ENCODE measurements at places on chromosomes 7 and 10.

- DNase-seq: no peak
Observed at GRCh38 chr10:17247210-17247609, 19.2 kb downstream of the VIM start.

GRCh38 chr10:12540341-12540781, 191.0 kb downstream of the CAMK1D start:
- no peak for DNase-seq

- no peak for DNase-seq
Observed at GRCh38 chr10:58666024-58666423, 153.4 kb downstream of the BICC1 start.

- peak; percentile 44 for DNase-seq
Observed at GRCh38 chr10:103685880-103686669, 169.3 kb downstream of the SH3PXD2A start.

DNA sequence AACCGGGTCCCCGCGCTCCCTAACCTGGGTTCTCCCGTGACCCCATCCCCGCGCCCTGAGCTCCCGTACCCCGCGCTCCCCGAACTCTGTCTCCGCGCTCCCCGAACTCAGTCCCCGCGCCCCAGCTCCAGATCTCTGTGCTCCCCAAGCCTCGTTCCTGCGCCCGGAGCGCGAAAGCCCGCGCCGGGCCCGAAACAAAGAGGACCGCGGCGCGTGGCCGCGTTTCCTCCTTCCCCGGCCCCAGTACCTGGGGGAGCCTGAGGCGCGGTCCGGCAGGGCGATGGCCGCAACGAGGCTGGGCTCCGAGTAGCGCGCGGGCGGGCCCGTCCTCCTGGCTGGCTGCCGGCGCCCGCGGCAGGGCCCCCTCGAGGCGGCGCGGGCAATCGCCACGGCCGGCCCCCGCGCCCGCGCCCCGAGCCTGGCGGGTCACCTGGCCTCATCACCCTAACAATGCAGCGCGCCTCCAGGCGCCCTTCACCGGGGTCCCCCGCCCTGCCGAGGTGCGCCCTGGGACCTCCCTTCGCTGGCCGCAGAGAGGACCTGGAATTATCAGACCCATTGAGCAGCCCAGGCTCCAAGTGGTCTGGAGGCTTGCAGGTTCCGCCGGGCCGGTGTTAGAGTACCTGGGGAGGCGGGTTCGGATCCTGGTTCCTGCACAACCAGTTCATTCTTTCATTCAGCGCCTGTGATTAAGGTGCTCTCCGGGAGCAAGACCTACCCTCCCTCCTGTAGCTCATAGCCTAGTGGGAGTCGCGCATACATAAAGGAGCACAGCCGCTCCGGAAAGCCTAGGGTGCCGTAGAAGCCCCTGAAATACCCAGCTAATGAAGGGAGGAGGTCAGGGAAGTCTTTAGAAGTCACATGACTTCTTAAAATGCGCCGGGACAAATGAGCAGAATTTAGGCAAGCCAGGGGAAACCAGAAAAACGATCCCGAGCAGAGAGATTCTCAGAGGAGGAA, at the start of gene TNS3:
Gene TNS3 (minus strand): TSS at position 308 of the 960 bp plus-strand sequence. CDS start 142,475 bp downstream, outside the sequence.
- DNase-seq: peak; percentile 60

DNA sequence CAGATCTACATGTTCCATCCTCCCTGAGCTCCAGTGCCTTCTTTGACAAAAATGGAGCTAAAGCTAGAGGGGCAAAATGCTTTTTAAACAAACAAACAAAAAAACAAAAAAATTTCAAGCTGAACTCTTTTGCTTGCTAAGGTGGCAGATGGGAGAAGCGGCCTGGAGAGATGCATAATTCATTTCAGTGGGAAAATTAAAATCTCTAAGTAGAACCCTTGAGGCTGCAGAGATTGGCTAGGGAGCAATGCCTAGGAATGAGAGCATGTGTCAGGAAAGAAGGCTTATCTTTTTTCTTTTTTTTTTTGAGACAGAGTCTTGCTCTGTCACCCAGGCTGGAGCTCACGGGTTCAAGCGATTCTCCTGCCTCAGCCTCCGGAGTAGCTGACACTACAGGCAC, 46.4 kb upstream of the SAMD8 start:
- no peak for DNase-seq

DNA sequence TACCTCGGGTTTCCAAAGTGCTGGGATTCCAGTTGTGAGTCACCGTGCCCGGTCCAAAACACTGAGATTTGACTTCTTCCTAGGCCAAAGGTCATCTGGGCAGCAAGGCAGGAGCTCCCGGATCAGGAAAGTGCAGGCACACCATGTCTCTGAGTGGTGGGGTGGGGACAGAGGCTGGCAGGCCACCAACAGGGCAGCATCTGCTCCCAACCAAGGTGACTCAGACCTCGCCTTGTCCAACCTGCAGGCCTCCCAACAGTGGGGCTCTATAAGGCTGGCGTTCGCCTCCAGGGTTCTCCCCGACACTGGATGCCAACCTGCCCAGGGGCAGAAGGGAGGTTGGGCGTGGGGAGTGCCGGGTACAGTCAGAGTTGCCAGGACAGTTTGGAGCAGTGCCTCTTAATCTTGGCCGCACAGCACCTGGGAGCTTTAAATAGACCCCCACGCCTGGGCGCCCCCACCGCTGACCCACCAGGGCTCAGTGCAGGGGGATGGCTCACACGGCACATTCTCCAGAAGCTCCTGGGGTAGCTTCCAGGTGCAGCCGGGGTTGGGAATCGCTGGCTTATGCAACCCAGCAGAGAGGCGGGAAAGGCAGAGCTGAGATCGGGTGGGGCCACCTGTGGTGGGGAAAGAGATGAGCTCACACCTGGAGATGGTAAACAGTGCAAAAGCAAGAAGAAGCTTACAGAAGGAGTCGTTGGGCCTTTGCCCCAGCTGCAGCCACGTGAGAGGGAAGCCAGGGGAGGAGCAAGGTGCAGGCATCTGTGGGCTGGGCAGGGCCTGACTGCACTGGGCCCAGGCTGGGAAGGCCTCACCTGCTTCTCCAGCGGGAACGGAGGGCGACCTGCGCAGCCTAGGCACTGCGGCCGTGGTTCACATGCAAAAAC, 10.9 kb downstream of the CALML5 start:
- no peak for DNase-seq

DNA sequence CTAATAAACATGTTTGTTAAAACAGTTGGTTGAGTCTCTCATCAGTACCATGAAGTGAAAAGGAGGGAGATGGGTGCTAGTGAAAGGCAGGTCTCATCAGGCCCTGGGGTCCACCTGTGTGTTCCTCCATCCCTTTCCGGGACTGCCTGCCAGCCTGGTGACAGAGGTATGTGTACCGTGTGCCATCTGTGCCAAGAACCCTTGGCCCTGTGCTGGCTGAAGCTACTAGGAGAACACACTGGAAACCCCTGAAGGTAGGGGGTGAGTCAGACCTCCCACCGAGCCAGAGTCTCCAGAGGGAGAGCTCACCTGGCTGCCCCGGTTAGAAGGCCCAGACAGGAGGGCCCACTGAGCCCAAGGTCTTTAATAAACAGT, 2.3 kb downstream of the DDIT4 start:
- DNase-seq: peak; percentile 50

GRCh38 chr7:69670701-69671100, 72.4 kb downstream of the AUTS2 start:
- no peak for DNase-seq

GRCh38 chr7:143408252-143408685, 387 bp downstream of the EPHA1 start:
- DNase-seq: no peak

DNA sequence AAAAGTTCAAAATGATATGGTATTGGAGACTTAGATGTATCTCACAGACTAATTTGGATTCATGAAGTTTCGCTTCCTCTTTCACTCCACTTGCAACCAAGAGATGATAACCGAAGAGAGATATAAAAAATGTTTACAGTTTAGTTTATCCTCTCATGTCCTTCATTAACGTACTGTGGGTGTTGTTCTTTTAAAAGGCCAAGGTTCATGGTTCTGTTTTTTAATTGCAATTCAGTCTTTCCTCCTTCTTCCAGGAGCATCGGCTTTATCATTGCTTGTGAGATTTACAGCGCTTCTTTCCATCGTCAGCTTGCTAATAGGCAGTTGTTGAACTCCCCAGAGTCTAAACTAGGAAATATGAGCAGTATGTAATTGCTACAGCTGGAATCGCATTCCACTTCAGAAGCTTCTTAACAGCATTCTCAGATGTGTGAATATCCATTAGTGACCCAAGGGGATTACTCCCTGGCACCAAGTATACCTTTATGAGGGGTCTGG, 75.9 kb upstream of the HGF start:
- DNase-seq: no peak

- DNase-seq: no peak
Observed at GRCh38 chr10:12332572-12333379, 16.6 kb upstream of the CAMK1D start.

DNA sequence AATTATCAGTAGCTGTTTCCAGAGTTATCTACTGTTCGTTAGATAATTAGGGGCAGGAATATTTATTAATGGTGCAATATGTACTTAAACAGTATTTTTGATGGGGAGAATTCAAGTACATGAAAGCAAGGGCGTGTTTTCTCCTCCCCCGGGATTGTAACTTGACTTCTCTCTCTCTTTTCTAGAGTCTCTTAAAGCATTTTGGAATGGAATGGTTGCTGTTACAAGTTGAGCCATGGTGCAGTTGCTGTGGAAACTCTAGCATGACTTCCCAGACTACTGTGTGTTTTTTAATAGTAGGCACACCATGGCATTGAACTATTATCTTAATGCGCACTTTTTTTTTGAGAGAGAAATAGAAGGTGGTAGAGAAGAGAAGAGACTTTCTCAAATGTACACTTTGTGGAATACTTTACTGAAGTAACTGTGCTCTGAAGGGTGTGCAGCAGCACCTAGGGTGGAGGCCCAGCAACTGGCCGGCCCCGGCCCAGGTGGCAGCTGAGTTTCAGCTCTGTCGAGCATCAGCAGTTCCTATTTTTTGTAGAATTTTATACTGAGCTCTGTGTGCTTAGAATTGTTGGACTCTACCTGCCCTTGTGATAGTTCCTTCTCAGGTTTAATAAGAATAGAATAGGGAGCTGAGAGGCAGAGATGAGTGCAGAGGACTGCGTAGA, 64.4 kb downstream of the CCNY start:
- DNase-seq: no peak

DNA sequence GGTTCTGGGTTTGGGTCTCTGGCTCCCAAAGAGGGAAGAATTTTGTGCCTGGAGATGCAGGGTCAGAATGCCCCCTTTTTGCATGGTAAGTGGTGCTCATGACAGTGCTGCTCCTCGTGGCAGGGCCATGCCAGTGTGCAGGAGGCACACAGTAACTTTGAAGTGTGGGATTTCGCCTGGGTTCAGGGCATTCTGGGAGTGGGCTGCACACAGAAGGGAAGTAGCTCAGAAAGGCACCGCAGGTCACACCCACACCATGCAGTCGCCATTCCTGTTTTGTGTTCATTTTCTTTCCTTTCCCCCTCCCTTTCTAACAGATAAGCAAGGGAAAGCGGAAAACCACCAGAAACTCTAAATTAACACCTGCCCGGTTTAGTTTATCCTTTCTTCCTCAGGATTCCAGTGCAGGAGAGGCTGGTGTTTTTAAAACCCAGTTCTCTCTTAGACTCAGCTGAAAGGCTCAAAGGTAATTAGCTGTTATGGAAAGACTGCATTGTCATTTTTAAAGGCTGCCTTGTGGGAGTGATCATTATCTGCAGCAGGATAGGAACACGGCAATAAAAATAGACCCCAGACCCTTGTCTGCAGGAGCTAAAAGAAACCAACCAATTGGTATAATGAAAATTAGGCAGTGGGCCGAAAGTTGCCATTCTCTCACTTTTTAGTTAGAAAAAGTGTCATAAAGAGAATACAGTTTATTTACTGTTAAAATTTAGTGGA, 50.2 kb downstream of the EEPD1 start:
- no peak for DNase-seq

- DNase-seq: no peak
Observed at GRCh38 chr7:43630482-43630881, 47.6 kb downstream of the STK17A start.

DNA sequence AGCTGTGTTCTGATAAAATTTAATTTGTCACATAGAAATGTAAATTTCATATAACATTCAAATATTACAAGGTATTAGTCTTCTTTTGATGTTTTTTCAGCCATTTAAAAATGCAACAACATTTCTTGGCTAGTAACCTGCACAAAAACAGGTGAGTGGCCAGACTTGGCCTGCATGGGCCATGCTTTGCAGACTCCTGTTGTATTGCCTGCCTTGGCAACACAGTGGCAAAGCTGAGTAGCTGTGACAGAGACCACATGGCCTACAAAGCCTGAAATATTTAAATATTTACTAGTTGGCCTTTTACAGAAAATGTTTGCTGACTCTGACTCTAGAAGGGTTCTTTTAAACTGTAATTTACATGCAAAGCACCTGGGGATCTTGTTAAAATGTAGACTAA, 13.5 kb upstream of the TBX20 start:
- no peak for DNase-seq

DNA sequence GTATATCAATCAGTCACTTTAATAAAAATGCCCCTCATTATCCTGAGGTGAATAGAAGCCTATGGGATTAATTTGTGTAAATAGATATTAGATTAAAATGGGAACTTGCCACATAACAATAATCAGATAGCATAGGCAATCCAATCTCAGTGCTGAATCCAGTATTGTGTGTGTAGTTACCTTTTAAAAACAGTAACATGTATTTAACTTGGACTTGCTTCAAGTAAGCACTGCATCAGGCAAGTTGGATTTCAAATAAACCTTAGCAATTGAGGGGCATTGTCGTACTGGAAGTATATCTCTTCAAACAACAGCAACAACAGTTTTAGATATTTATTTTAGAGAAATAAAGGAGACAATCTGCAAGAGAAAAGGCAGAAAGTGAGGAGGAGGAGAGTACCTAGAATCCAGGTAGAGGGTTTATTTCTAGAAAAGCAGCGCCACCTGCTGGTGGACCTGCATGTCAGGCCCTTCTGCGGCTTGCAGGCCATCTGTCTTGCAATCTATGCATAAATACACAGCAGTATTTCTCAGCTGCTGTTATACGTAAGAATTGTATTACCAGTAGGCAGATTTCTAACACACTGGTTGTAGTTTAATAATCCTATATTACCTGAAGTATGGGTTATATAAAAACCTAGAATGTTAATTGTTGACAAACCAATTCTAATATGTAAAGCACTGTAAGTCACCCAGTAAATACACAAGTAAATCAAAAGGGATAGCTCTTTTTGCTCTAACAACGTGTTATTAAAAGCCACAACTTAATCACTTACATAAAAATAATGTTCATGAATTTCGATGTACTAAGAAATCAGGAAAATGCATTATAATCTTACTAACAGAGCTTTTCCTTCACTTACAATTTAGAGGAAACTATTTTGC, 652.8 kb downstream of the KCNMA1 start:
- peak; percentile 58 for DNase-seq

DNA sequence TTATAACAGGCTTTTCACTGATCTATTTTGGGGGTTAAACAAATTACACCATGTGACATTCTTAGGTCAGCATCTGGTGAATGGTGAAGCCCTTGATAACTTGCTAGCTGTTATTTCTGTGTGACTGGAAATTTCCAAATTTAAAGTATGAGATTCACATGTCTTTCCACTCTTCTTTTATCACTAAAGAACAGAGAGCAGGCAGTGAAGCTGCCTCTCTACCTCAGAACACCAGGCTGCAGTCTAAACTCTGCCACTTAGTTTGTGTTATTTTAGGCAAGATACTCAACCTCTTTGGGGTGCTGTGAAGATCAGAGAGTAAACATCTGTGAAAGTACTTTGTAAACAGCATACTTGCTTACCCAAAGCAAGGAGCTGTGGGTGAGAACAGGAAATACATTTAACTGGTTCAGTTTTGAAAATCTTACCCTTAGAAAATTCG, 15.5 kb upstream of the SP4 start:
- DNase-seq: no peak
